IPS DF 6.9 (cell line): ENCODE measurements at places on chromosomes 7 and 10.

GRCh38 chr10:34157501-34157900 lies 657.6 kb downstream of the PARD3 start:
- H3K27ac ChIP-seq, result no peak overlapping the region
- no peaks in the 10 kb centered on the region; the same call in 1 of the 2 replicates for H3K27me3 ChIP-seq
- no peaks in the 10 kb centered on the region for H3K4me1 ChIP-seq

DNA sequence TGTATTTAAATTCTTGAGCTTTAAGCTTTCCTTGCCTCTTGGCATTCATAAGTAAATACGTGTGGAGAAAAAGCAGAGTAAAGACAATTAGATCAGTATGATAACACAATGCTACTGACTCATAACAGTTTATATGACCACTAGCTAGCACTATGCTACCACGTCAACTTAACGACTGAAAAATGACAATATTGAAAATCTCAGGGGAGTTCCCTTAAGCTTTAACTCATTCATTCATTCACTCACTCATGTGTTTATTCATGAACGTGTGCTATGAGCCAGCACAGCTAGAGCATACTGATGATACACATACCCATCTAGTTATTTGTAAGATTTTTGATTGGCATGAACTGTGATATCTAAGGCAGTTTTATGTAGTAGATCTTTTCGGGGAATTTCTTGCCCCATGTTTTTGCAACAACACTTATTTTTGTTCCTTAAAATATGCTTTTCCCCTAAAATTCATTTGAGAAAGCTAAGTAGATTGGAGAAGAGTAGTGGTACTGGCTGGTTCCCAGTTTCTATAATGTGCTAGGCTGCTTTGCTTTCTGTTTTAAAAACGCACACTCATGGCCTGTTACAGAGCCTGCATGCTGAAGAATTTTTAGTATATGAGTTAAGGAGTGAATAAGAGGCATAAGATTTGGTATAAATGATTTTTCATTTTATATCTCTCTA lies 57.4 kb upstream of the ACBD5 start:
- H3K27me3 ChIP-seq, result no peaks in the 10 kb centered on the region
- H3K27ac ChIP-seq, result no peak overlapping the region
- no peaks in the 10 kb centered on the region for H3K4me1 ChIP-seq
- H3K36me3 ChIP-seq, result no peaks in the 10 kb centered on the region
- H3K4me3 ChIP-seq, result no peak overlapping the region

DNA sequence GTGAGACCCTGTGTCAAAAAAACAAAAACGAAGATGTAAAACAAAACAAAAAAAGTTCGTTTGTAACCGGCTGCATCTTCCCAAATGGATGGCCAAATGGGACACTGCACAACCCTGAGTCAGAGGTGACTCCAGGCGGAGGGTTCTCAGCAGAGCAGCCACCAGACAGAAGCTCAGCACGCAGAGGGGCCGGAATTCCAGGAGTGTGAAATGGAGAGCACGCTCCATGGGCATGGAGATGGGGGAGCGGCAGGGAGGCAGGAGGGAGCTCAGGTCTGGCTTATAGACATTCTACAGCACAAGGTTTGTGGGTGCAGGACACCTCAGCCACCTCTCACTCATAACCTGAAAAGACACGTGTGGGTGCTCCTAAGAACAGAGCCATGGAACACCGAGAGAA lies 227.0 kb downstream of the MAD1L1 start:
- H3K27ac ChIP-seq, result no peak overlapping the region
- DNase-seq, result no peak
- H3K4me3 ChIP-seq, result no peak overlapping the region
- H3K27me3 ChIP-seq, result no peaks in the 10 kb centered on the region
- no peaks in the 10 kb centered on the region; the same call in 1 of the 2 replicates for H3K4me1 ChIP-seq
- H3K36me3 ChIP-seq, result no peaks in the 10 kb centered on the region

- no peaks in the 10 kb centered on the region for H3K36me3 ChIP-seq
- H3K4me3 ChIP-seq, result no peak overlapping the region
- H3K27ac ChIP-seq, result no peak overlapping the region
- no peak for DNase-seq
Observed at GRCh38 chr10:123529146-123529760, 136.9 kb upstream of the GPR26 start.

- no peak overlapping the region for H3K4me3 ChIP-seq
- DNase-seq, result no peak
- H3K27ac ChIP-seq, result no peak overlapping the region
- 0 out of 2 replicates have a peak, but pooled peaks cover 2% of the 10 kb centered on the region for H3K4me1 ChIP-seq
- H3K36me3 ChIP-seq, result no peaks in the 10 kb centered on the region
Observed at GRCh38 chr7:42152329-42153205, 84.4 kb downstream of the GLI3 start.
